SK-N-SH (cell line): ENCODE measurements at places on chromosomes 16 and 17. TPM values are rescaled to one million over a fixed set of nuclear protein-coding genes. Genes with fewer than 3 reads are reported as not detected.

DNA sequence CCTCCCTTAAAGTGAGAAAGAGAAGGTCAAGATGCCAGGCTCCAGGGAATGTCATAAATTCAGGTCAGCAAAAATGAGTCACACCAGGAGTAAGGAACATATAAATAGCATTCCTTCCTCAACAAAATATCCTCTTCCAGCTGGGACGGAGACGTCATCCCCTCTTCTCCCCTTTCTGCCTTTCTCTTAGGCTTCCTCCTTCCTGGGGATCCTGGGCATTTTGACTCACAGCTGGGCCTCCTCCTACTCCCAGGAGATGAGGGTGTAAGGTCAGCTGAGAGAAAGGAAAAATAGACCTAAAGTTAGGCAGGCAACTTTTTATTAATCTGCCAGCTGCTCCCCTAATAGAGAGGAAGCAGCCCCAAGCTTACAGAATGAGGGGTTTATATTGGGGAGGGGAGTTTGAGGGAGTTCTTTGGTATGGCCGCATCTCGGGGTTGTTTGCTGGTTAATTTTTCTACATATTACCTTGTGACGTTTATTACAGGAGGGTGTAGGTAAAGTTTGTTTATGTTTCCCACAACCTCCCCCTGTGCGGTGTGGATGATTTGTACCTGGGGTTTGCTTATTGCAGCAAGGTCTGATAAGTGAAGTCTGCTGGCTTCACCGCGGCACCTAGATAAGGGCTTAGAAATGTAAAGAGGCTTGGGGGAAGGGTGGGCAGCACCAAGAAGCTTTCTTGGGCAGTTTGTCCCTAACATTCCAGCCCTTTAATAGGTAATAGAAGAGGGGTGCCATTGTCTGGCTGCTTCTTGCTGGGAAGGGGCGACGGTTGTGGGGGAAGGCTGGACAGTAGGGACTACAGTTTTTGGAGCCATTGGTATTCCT lies 7.1 kb upstream of the ZNF747 start:
- no peaks in the 10 kb centered on the region for H3K4me1 ChIP-seq
- H3K4me3 ChIP-seq: no peak overlapping the region
- no peak for DNase-seq
- H3K27me3 ChIP-seq: no peaks in the 10 kb centered on the region
- H3K36me3 ChIP-seq: no peaks in the 10 kb centered on the region
- peak overlapping the region; percentile 51 for H3K27ac ChIP-seq

- H3K4me3 ChIP-seq: no peak overlapping the region
- H3K27me3 ChIP-seq: no peaks in the 10 kb centered on the region
- peaks cover 3% of the 10 kb centered on the region; the same call in 1 of the 2 replicates for H3K4me1 ChIP-seq
Observed at GRCh38 chr17:50848711-50849110, 13.3 kb downstream of the WFIKKN2 start.

The CRYM gene
- polyA plus RNA-seq: 1.0 and 1.8 TPM in 2 replicates

DNA sequence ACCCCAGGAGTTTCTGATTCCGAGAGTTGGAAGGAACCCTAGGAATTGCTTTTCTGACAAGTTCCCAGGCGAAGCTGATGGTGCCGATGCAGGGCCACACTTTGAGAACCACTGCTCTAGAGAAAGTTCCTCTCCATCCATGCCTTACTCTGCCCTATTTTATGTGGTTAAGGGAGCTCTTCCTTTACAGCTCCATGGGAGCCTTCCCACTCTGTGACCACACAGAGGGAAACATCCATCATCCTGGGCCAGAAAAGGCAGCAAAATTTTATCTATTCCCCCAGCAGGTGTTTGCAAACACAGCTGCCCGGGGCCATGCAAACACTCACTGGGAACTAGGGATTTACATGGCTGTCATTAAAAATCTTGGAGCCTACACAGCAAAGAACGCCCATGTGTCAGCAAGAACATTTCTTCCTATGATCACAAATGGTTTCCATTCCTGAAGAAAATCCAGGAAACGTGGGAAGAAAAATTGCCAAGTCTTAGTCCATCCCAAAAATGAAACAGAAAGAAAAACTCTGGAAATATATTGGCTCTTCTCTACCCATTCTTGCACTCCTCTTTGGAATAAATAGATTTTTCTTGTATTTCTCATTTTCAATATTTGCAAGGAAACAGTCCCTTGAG lies 252.7 kb downstream of the PMP22 start:
- H3K27ac ChIP-seq: no peak overlapping the region
- no peaks in the 10 kb centered on the region for H3K4me1 ChIP-seq
- no peaks in the 10 kb centered on the region for H3K36me3 ChIP-seq
- H3K4me3 ChIP-seq: no peak overlapping the region
- no peaks in the 10 kb centered on the region for H3K27me3 ChIP-seq
- no peak for DNase-seq

The NPB gene
- 0.91 and 2.4 TPM in 2 replicates for polyA plus RNA-seq

DNA sequence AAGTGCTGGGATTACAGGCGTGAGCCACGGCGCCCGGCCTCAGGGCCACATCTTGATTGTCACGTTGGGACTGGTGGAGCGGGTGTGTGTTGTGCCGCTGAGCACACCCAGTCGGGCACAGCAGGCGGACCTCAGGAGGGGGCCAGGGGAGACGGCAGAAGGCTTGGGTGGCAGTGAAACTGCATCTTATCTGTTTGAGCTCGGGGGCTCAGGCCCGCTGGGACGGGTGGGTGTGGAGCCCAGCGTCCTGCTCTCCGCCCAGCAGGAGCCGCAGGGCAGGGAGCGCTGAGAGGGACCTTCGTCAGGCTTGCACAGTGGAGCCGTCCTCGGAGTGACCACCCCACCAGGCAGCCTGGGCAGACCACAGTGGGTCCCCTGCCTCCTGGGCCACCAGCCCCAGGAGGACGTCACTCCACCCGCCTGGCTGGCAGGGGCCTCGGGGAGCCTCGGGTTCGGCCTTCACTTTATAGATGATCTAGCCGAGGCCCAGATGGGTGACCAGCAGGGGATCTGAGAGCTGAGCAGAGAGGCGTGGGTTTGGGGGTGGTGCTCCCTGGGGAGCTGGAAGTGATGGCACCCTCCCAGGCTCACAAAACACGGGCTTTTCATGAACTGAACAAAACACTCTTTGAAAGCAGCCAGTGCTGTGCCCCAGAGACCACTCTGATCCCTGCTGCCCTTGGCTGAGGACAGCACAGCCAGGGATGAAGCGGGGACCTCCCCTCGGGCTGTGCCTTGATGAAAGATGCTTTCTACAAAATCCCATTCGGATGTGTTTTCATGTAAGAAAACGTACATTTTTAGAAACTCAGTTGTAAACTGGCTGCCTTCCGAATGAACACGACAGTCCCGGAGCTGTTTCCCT lies 181.1 kb downstream of the SEC14L1 start:
- no peaks in the 10 kb centered on the region; the same call in 1 of the 2 replicates for H3K36me3 ChIP-seq
- no peaks in the 10 kb centered on the region for H3K27me3 ChIP-seq
- peak overlapping the region; percentile 92 for H3K27ac ChIP-seq
- H3K4me1 ChIP-seq: peaks cover 66% of the 10 kb centered on the region; the same call in 1 of the 2 replicates
